H1 (cell line): ENCODE measurements at places on chromosomes 2 and 18. TPM values are rescaled to one million over a fixed set of nuclear protein-coding genes. Genes with fewer than 3 reads are reported as not detected.

ESCO1 gene
- 44.6 and 48.3 TPM in 2 replicates for total RNA-seq

SLC8A1 gene
- total RNA-seq, result 3.2 and 3.6 TPM in 2 replicates

- no peak for DNase-seq
These were observed 12.7 kb upstream of the CDH19 start for GRCh38 chr18:66616523-66616983.

GRCh38 chr2:147482916-147483669 is 361.7 kb upstream of the ACVR2A start:
- no peak for DNase-seq

- DNase-seq, result no peak
These were observed 1305.5 kb upstream of the NXPH2 start for GRCh38 chr2:140085674-140086073.

DNA sequence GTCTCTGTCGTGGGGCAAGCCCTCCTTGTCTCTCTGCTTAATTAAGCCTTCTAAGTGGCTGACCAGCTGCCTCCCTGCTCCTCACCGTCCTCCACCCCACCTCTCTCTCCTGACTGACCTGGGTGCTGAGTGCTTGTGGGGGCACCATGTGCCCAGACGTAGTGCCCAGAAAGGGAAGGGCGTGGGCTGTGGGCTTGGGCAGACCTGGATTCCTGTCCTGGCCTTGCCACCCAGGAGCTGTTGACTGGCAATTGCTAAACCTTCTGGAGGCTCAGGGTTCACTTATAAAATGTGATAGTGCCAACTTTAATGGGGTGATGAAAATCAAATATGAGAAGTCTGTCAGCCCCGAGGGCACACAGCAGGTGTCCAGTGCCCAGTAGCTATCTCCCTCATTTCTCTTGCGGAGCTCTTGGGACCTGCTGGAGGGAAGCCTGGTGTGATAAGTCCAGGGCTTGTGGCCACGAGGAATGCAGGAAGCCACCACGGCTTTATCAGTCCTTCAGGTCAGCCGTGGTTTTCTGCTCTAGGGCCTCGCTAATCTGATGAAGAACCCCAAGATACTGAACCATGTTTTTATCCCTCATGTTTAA is 22.0 kb upstream of the INHBB start:
- DNase-seq, result no peak

GRCh38 chr2:61268249-61268648 is 106.3 kb downstream of the C2orf74 start:
- no peak for DNase-seq

DNA sequence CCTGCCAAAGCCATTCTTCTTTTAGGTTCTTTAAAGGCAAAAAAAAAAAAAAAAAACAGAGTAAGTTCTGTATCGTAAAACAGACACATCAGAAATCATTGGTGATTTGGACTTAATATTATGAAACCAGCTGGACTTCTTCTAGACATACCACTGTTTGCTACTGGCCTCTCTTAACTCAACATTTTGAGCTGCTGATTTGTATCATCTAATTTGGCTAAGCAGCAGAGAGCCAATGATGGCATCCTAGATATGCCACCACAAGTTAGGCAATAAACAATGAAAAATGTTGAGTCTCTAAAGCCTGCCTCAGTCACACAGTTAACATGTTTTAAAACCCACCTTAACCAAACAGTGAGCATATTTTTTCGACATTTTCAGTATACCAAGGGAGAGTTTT is 1034.3 kb upstream of the NXPH2 start:
- DNase-seq, result no peak
